Activated T-helper 1 cell treated with Interleukin-2 at 50 U/mL for 16 hours (primary cell): ENCODE measurements at places on chromosomes 16 and 17.

- DNase-seq, result no peak
Observed at GRCh38 chr17:38333635-38334295, 10.0 kb downstream of the GPR179 start.

DNA sequence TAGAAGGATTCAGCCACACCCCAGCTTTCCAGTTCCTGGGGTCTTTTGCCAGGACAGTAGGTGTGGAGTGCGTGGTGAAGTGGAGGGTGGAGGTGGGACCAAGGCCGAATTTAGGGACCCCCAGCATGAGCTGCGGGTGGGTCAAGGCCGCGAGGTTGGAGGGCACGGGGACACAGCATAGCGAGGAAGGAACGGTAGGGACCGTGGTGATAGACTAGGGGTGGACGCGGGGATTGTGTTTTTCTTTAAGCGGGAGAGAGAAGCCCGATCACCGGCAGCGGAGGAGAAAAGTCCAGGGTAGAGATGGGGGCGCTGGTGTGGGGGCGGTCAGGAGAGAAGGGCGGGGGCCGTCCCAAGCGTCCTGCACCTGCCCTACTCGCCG lies 261 bp upstream of the B4GALNT2 start:
- no peak for DNase-seq

- DNase-seq, result no peak
Observed at GRCh38 chr16:2077696-2078095, 29.9 kb downstream of the TSC2 start.

DNA sequence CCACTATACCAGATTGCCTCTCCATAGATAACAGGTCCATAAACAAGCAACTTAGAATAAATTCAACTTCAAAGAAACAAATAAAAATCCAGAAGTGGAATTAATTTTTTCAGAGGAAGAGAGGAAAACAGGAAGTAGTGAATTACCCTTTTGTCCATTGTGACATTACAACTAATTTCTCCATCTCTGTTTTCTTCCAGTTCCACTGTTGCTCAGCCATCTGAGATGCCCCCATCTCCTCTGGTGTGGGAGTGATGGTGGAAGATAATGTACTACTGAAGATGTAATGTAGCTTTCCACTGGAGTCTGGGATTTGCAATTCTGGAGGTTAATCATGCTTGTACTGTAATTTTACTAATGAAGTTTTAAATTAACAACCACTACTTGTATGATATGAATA lies 124.6 kb upstream of the TMEM97 start:
- DNase-seq, result no peak
